HS-5 (cell line): ENCODE measurements at places on chromosomes 7 and 10.

- DNase-seq, result no peak
Measured at GRCh38 chr10:29725133-29725720, 90.5 kb upstream of the SVIL start.

DNA sequence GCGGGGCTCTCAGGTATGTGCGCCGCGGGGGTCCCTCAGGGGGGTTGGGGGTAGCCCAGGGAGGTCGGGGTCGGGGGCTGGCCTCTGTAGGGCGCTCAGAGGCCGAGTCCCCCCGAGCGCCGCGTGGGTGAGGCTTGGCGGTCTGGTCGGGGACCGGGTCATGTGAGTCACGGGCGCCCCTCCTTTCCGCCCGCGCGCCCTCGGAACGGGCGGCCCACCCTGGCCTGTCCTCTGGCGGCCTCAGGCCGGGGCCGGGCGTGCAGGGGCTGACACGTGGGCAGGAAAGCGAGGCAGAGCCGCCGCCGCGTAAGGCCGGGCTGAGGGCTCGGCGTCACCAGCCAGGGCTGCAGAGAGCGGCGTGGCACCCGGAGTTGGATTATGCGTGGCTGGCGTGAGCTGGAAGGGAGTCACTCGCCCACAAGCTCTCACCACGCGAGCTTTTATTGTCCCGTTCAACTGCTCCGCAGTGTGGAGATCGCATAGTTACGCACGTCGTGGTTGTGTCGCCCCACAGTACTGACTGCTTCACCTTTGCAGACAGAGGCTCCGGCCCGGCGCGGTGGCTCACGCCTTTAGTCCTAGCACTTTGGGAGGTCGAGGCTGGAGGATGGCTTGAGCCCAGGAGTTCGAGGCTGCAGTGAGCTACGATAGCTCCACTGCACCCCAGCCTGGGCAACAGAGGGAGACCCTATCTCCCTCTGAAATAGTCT, 385 bp downstream of the SHLD2 start:
- DNase-seq, result peak; percentile 52

DNA sequence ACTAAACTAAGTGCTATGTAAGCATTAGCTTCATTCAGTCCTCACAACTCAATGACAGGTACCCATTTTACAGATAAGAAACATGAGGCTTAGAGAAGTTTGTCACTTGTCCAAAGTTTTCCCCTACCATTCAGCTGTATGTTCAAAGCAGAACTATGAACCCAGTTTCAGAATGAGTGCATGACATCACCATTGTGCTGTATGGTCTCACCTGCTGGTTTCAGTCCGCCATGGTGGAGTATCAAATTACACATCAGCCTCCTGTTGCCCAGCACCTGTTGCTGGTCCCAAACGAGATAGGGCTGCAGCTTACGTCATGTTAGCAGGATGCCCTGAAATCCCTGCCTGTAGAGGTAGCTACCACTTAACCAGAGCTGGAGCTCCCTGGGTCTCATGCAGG, 95.0 kb downstream of the DYNC1I1 start:
- DNase-seq, result no peak

DNA sequence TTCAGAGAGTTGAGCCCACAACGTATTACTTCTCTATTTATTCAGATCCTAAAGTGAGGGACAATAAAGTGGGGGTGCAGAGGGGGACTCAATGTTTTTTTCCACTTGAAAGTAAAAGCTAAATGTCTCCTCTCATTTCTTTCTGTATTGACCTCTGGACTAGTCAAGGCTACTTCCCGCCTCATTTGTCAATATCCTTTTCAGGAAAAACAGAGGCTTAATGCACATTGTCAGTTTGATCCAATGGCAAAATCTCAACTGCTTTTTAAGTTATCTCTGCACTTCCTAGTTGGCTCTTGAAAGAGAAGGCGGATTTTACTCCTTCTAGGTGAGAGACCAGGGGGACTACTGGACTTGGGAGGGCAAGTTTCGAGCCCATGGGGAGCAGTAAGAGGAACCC, 56.4 kb downstream of the HIPK2 start:
- DNase-seq, result no peak

GRCh38 chr10:21173802-21174714, 276.9 kb upstream of the NEBL start:
- DNase-seq, result no peak

GRCh38 chr7:101201695-101202602, 1.1 kb upstream of the MOGAT3 start:
- DNase-seq, result no peak

GRCh38 chr10:24844742-24845141, 107.7 kb downstream of the PRTFDC1 start:
- no peak for DNase-seq

- no peak for DNase-seq
Measured at GRCh38 chr7:24975644-24976260, 4.2 kb downstream of the OSBPL3 start.

DNA sequence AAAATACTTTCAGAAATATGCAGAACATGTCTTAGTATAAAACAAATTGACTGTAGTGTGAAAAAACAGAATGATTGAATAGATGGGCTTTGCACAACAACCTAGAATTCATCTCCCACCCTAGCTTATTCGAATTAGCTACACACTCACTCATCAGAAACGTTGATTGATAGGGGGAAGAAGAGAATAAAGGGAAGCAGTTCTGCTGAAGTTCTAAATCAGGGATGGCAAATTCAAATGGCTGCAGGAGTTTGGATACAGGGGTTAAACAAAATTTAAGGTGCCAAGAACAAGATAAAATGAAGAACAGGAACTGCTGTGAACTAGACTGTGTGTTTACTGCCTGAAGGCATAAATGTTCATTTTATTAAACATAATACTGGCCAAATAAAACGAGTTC, 9.0 kb downstream of the CD36 start:
- DNase-seq, result no peak

- no peak for DNase-seq
Measured at GRCh38 chr10:15306735-15307280, 64.3 kb downstream of the FAM171A1 start.

DNA sequence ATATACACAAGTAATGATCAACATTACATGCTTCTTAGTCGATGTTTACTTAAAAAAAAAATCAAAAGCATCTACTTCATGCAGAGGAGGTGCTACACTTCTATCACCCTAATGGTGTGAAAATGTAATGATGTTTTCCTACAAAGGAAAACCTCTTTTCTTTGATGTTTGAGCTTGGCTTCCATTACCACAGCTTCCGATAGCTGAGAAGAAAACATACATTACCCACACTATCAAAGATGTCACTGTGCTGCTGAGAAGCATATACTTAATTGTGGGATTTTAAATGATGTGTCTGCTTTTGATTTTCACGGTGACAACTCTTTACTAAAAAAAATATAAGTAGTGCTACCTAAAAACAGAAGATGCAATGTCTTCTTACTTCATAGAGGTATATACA, 200.2 kb upstream of the PHF14 start:
- DNase-seq, result no peak

DNA sequence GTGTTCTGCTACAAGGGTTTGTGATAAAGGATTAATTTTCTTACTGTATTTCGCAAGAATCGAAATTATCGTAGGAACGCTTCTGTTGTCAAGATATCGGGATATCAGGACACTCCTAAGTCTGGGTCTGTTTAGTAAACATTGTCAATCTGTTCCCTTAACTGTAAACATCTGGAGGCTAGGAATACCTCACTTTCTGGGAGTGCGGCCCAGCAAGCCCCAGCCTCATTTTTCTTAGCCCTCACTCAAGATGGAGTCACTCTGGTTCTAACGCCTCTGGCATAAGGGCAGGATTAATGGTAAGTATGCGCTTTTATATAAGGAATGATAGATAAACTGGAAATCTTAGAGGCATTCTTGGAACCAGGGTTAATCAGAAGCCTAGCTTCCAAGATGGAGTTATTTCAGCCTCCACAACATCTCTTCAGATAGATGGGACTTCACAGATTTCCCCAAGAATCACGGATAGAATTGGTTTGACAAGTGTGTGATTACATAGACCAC, 30.1 kb upstream of the CCL24 start:
- DNase-seq, result no peak

DNA sequence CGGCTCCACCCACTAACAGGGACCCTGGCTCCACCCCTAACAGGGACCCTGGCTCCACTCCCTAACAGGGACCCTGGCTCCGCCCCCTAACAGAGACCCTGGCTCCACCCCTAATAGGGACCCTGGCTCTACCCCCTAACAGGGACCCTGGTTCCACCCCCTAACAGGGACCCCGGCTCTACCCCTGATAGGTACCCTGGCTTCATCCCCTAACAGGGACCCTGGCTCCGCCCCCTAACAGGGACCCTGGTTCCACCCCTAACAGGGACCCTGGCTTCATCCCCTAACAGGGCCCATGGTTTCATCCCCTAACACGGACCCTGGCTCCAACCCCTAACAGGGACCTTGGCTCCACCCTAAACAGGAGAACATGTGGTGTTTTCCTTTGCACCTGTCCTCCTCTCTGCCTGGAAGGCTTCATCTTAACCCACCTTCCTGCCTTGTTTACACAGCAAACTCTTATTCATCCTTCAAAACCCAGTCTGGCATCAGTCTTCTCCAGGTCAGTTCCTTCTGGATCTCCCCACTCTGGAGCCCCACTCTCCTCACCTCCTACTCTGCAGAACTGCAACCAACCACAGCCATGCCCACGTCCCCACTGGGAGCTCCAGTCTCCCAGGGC, 58.0 kb downstream of the CHST15 start:
- DNase-seq, result no peak

DNA sequence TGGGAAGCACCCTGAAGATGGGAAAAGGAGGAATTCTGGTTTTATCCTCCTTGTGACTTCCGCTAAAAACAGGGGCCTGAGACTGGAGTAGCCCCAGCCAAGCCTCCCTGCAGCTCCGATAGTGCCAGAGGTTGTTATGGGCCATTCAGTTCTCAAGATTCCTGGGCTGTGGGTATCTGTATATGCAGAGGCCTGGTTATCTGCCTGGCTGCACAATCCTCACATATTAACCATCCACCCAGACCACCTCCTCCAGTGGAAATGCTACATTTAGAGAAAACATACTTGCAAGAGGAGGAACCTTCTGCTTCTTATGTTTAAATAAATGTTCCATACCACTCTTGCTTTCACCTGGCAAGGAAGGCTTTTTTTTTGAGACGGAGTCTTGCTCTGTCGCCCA, 34.6 kb downstream of the ARL3 start:
- DNase-seq, result no peak

- DNase-seq, result no peak
Measured at GRCh38 chr10:126904818-126905701, at the start of gene DOCK1. DOCK1 (plus strand) TSS chr10:126905428; CDS start chr10:126905518, 90 bp downstream.

DNA sequence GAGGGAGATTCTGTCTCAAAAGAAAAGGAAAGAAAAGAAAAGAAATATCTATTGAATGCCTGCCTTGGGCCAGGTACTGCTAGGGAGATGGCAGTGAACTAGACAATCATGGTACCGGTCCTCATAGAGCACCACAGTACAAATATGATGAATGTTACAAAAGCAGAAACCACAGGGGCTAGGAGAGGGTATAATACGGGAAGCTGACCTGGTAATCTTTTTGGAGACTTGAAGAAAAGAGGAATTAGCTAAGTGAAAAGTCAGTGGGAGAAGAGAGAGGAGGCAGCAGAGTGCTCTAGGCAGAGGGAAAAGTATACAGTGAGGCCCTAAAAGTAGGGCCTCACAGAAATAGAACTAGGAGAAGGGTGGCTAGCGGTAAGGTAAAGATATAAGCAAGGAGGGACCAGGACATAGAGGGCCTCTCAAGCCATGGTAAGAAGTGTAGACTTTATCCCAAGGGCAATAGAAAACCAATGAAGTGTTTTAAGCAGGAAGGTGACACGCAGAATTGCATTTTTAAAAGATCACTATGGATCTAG, 42.8 kb upstream of the WNT8B start:
- no peak for DNase-seq

DNA sequence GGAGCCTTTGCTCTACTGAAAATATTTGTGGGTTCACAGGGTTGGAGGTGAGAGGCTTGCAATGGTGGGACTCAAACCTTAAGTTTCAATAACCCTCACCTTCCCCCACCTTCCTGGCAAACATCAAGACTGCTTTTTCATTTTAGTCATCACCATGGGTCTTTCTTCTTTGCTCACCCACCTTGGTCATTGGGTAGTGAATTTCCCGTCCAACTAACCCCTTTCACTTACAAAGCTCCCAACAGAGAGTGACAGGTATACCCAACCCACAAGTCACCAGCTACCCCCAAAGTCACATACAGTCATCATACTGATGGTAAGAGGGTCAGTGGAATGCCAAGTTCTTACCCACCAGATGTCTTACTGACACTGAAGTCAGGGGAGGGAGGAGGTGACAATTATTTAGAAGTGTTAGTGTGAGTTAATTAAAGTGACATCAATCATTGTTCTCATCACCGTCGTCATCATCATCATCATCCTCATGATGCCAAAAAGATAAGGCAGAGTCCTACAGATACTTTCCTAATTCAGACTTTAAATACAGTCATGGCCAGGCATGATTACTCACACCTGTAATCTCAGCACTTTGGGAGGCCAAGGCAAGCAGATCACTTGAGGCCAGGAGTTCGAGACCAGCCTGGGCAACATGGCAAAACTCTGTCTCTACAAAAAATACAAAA, 49.0 kb downstream of the PIK3AP1 start:
- no peak for DNase-seq

- no peak for DNase-seq
Measured at GRCh38 chr7:130476297-130477150, 15.4 kb upstream of the MEST start.

GRCh38 chr7:157633465-157634185, 296.8 kb downstream of the DNAJB6 start:
- DNase-seq, result no peak

GRCh38 chr7:101720324-101720723, 91.2 kb upstream of the MYL10 start:
- DNase-seq, result no peak

- DNase-seq, result no peak
Measured at GRCh38 chr10:48579251-48579960, 25.5 kb downstream of the ARHGAP22 start.

DNA sequence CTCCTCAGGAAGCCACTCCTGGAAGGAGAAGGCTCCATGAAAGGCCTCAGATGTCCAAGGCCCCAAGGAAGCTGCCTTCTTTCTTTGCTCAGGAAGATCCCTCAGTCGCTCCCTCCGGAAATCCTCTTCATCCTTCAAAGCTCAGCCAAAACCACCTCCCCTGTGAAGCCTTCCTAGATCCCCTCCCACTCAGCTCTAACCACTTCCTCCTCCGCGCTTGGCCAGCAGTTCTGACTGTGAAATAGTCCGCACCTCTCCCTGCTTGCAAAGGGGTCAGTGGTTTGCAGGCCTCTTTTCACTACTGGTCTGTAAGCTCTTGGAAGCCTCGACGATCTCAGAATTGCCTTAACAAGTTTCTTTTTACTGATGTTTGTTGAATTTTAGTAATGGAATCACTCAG, 23.9 kb downstream of the PYROXD2 start:
- DNase-seq, result no peak

DNA sequence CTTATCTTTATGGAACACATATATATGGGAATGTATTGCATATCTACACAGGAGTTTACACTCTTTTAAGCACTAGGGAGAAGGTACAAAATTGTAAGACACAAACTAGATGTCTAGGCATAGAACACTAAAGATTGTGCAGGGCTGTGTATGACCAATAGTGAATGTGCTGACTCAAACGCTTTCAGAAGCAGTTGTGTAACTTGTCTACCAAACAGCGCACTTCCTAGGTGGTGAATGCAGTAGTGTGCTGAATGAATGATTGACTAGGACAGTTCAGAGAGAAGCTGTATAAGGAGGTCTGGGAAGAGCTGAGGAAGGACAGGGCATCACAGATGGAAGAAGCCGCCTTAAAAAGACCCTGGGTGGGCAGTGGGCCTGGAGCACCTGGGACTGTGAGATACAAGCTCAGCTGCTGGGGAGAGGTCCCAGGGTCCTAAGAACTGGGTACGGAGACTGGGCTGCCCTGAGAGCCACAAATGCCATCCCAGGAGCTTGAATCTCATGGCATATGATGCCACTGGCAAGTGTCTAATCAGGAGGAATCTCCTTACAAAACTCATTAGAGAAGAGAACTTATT, 14.2 kb downstream of the CLRN3 start:
- no peak for DNase-seq
